ENCODE measurements at places on chromosomes 2 and 18. TPM values are rescaled to one million over a fixed set of nuclear protein-coding genes. Genes with fewer than 3 reads are reported as not detected.

The ABCG8 gene
- not detected for total RNA-seq

The MC2R gene
- total RNA-seq, result not detected

The SLC11A1 gene
- total RNA-seq, result 0.33 TPM

The UGT1A8 gene
- not detected for total RNA-seq

The MAPRE3 gene
- total RNA-seq, result 8.1 TPM

The RNF152 gene
- 14.7 TPM for total RNA-seq

The KRTCAP3 gene
- total RNA-seq, result not detected

The COL4A3 gene
- 0.17 TPM for total RNA-seq

The FBXO36 gene
- total RNA-seq, result 2.5 TPM

The RUFY4 gene
- total RNA-seq, result not detected

The NXPH2 gene
- not detected for total RNA-seq

The GBX2 gene
- total RNA-seq, result not detected

The GRB14 gene
- 0.29 TPM for total RNA-seq

The IL18R1 gene
- 0.66 TPM for total RNA-seq

The CXCR2 gene
- not detected for total RNA-seq

The ASB18 gene
- not detected for total RNA-seq

The CHRNA1 gene
- total RNA-seq, result not detected

The UGT1A10 gene
- not detected for total RNA-seq

The BUB1 gene
- total RNA-seq, result 65.7 TPM

The PDE1A gene
- 26.5 TPM for total RNA-seq

The MC4R gene
- total RNA-seq, result not detected

The DPP10 gene
- total RNA-seq, result not detected

The DNAJC5G gene
- total RNA-seq, result not detected

The PTCD3 gene
- 196 TPM for total RNA-seq

The LAMA1 gene
- total RNA-seq, result 3.6 TPM

The NTSR2 gene
- not detected for total RNA-seq

The MALL gene
- 39.9 TPM for total RNA-seq

The SLC4A1AP gene
- 38.7 TPM for total RNA-seq

The FBLN7 gene
- 0.29 TPM for total RNA-seq

The IL36A gene
- total RNA-seq, result not detected

The BIRC6 gene
- 155 TPM for total RNA-seq

The DNAJC10 gene
- 111 TPM for total RNA-seq
